Stimulated activated CD8-positive, alpha-beta memory T cell treated with anti-CD3 and anti-CD28 coated beads, Interleukin-7, amount 100 ng/mL, for 1 hour (primary cell): ENCODE measurements at places on chromosomes 5 and 9.

DNA sequence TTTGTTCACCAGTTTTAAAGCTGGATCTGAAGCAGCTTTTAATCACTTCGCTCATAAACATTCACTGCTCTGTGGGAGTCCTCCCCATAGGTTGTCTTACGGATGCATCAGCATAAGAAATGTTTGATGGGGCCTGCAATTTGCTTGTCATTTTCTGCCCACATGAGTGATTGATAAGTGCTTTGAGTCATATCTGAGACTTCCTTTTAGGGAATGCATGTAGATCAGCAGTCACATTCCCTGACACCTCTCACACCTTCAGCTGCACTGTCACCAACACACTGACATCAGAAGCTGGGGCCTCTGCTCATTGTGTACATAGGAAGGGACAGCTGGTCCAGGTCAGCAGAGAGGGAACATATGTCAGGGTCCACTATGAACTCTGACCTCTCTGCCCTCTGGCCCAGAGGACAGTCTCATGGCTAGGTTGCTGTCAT is 84.1 kb upstream of the SPATA31D4 start:
- DNase-seq, result no peak

GRCh38 chr9:93533863-93534262 is 42.5 kb upstream of the PHF2 start:
- DNase-seq, result no peak

DNA sequence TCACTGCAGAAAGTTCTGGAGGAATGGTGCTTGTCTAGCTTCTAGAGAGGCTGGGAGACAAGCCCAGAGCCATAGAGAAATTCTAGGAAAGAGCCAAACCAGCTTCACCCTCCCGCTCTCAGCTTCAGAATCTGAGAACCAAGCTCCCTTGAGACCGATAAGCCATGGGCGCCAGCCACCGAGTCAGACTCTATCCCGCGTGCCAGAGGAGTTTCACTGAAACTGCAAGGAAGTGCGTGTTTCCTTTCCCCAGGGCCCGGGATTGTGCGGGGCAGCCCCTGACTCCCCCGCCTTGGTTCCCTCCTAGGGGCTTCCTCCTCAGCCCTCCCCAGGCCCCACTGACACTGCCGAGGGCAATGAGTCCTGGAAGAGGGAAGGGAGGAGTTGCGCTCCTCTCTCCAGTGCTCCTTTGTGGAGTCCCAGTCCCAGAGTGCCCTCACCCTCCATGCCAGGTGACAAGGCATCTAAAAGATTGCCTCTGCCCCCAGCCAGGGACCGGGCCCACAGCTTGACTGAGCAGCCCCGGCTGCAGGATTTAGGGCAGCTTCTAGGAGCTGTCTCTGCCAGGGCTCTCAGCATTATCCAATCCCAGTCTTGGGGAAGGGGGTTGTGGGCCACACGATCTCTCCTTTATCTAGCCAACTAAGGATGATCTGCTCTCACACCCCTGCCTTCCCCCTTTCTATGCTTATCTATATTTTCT is 18.4 kb upstream of the TCF7 start:
- no peak for DNase-seq

DNA sequence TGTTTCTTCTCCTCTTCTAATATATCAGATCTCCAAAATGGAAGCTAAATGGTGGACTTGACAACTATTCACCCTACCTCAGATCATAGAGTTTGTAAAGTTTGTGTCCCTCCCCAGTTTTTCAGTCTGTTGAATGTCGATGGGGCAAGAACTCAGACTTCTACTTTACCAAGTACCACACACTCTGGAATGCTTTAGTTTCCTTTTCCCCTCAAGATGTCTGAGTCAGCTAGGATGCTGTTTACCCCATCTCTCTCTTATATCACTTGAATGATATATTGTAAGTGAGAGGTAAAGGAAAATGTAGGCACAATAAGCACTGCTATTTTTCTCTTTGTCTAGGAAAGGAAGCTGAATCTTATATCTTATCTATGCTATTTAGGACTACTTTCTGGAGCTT is 25.9 kb upstream of the TAL2 start:
- no peak for DNase-seq

DNA sequence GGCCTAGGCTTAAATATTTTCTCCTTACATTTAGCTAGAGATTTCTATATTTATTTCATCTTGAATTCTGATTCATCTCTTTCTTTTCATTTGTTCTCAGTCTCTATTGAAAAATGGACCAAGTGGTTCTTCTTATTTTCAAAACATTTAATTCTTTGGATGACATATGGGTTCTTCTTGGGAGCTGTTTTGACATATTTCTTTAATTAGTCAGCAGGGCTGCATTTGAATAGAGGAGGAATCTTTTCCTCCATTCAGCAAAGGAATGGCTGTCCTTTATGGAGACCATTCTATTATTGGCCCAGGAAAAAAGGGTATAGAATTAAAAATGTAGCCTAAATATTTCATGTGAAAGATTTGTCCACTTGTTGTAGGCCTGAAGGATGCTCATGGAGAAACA is 109.9 kb downstream of the RPS23 start:
- DNase-seq, result no peak

GRCh38 chr5:36691696-36692371 is 85.4 kb downstream of the SLC1A3 start:
- no peak for DNase-seq

- no peak for DNase-seq
Measured at GRCh38 chr5:134603059-134603458, 29.6 kb downstream of the SAR1B start.

GRCh38 chr5:13843175-13843846 is 101.2 kb downstream of the DNAH5 start:
- DNase-seq, result no peak

DNA sequence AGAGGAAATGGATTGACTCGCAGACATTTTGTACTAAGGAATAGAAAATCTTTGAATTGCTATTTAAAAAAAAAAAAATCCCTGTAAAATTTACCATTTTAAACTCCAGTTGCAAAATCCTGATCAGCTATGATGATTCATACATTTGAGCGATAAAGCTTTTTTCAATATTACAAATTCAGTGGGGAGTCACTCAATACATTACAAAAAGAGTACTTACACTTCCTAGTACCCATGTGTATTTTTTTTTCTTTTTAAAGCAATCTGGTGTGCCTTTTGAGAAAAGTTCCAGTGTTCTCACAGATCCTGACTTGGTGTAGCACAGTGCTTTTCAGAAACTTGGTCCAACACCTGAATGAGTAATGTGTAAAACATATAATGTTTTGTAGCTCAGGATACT is 54.3 kb downstream of the PIK3R1 start:
- DNase-seq, result no peak

DNA sequence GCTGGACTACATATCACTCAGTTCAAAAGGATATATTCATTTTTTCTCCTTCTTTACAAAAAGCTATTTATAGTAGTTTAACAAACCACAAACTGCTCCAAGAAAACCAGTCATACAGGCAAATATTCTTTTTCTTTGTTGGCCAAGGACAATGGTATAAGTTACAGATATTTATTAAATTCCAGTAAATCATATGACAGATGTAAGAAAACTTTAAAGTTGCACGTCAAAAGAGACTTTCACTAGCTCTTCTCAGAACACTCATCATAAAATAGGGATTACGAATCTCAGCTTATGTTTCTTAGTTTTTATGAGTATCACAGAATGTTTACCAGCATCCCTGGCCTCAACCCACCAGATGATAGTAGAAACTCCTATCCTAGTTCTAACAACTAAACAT is 67.2 kb downstream of the ANKRD31 start:
- no peak for DNase-seq

GRCh38 chr5:34524123-34524522 is 132.0 kb upstream of the RAI14 start:
- no peak for DNase-seq

DNA sequence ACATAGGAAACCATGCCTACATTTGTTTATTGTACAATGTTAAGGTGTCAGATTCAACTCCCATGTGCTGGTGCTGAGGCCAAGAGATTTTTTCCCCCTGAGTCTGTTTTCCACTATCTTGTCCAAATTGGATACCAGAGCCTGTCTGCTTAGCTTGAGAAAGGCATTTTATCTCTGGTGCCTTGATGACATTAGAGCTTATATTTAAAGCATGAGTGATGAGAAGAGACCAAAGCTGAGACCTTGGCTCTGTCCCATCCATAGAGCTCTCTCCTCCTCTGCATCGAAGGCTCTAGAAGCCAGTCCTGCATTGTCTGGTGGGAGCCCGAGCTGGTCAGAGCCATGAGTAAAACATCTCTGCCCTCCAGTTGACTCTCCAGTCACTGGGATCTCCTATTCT is 10.4 kb upstream of the PPP2CA start:
- DNase-seq, result no peak

DNA sequence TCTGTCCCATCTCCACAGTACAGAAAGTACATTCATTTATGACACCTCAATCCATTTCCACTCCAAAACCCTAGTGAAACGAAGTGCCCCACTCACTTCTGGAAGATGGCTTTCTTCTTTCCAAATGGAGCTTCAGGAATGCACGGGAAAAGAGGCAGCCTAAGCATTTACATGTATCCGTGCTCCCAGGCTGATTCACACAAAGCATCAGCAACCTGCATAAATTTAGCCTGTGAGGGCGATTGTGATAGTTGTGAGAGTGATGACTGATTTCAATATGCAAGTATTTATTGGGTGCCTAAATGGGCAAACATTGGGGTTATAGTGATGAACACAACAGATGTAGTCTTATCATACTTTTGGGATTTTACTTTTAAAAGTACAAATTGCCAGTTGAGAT is 86.6 kb downstream of the PLPPR1 start:
- DNase-seq, result no peak
